ENCODE measurements at places on chromosomes 13 and 19.

DNA sequence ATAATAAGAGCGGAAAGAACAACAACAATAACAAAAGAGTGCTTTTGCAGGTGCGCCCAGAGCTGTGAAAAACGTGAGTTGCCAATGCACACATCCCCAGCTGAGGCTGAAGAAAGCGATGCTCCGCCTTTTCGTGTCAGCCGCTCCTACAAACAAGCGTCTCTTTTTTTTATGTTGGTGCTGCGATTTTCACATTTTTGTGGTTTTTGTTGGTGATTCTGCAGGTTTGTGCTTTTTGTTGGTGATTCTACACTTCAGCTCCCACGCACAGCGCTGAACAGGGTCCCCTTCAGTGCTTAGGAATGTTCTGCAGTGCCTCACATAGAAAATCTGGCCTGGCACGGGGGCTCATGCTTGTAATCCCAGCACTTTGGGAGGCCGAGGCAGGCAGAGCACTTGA is 7.3 kb upstream of the SBK3 start:
- DNase-seq = no peak

- DNase-seq = no peak
Measured at GRCh38 chr19:30085394-30085793, 143.4 kb downstream of the URI1 start.

DNA sequence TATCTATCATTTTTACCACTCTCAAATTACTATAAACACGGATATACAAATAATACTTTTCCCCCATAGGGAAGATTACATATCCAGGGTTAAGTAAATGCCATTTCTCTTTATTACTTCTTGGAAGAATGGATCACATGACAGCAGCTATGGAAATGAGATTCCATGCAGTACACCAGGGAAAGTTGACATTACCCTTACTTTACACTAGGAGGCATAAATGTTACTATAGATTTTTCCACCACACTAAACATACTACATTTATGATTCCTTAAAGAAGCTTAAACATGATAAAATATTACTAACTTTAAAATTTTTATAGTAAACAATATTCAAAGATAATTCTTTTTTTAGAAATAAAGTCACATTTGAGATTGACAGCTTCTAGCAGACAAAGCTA is 611.4 kb downstream of the PCDH9 start:
- no peak for DNase-seq

- peak; percentile 74 for DNase-seq
Measured at GRCh38 chr19:40466219-40466984, 399 bp upstream of the SPTBN4 start.

GRCh38 chr19:42246143-42246921 is 3.9 kb upstream of the GSK3A start:
- no peak for DNase-seq

GRCh38 chr13:39602277-39602613 is 748 bp downstream of the LHFPL6 start:
- DNase-seq = no peak

DNA sequence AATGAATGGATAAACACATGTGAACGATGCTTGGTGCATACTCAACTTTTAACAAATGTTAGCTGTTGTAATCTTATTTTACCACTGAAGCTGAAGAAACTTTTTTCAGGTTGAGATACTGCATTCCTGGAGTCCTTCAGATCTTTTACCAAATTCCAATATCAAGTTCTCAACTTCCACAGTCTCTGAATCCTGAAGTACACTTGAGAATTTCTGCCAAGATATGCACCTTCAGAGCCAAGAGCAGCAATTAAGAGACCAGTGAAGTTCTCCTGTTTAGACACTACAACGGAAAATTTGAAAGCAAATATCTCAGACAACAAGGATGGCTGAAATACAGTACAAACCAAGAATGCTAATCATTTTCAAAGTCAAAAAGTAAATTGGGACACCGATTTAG is 84.6 kb upstream of the MTIF3 start:
- no peak for DNase-seq

- no peak for DNase-seq
Measured at GRCh38 chr19:28615966-28616365, 597.0 kb downstream of the UQCRFS1 start.

GRCh38 chr19:4454747-4455718 is 2.6 kb downstream of the UBXN6 start:
- no peak for DNase-seq

- no peak for DNase-seq
Measured at GRCh38 chr13:73776151-73776785, 357.9 kb downstream of the KLF12 start.

- DNase-seq = no peak
Measured at GRCh38 chr13:38661010-38661675, 25.7 kb upstream of the FREM2 start.

DNA sequence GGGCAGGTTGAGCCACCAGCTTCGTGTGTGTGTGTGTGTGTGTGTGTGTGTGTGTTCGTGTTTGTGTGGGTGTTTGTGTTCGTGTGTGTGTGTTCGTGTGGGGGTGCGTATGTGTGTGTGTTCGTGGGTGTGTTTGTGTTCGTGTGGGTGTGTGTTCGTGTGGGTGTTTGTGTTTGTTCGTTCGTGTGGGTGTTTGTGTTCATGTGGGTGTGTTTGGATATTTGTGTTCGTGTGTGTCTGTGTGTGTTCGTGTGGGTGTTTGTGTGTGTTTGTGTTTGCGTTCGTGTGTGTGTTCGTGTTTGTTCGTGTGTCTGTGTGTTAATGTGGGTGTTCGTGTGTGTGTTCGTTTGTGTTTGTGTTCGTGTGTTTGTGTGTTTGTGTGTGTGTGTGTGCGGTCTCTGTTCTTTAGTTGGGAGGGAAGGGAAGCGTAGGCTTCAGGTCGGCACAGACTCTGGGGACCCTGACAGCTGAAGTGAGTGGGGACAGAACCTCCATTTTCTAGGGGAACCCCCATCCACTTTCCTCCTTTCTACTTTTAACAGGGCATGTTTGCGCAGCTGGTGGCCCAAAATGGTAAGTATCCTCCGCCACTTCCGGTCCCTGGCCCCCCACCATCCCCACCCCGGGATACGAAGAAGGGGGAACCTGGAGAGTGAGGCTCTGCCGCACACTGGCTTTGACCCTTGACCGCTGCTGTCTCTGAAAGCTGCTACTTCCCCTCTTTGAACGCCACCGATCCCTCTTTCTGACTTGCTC is 1.6 kb downstream of the TNFSF9 start:
- no peak for DNase-seq
